ENCODE measurements at places on chromosomes 5 and 9.

GRCh38 chr5:168843277-168844015, 264.3 kb upstream of the PANK3 start:
- no peak for DNase-seq

GRCh38 chr5:179783128-179783527, 10.7 kb upstream of the LTC4S start:
- no peak for DNase-seq

- no peak for DNase-seq
Observed at GRCh38 chr5:181120306-181120705, 10.7 kb downstream of the OR2V1 start.

- DNase-seq = no peak
Observed at GRCh38 chr5:13932561-13932960, 11.9 kb downstream of the DNAH5 start.

DNA sequence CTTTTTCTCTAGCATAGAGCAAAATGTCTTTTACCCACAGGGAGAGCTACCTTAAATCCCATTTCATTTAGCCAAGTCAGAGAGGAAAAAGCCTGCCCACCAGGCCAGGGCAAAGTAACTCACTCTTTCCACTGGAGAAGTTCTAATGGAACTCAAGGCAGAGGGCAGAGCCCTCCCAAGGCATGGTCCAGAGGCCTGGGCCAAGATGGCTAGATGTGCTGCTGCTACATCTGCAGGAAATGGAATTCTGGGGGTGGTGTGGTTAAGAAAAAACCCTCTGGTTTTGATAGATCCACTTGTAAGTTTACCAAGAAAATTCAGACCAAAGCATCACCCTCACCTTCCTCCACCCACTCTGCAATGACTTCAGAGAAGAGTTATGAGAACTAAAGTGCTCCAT, 37.3 kb downstream of the CSF2 start:
- no peak for DNase-seq

GRCh38 chr5:89282554-89283510, 399.8 kb upstream of the MEF2C start:
- no peak for DNase-seq

- no peak for DNase-seq
Observed at GRCh38 chr5:149133795-149134777, 7.2 kb upstream of the ABLIM3 start.

- peak; percentile 26 for DNase-seq
Observed at GRCh38 chr5:139642213-139642612, 5.9 kb upstream of the CXXC5 start.

- DNase-seq = no peak
Observed at GRCh38 chr9:126117158-126117425, 209.5 kb upstream of the MVB12B start.

DNA sequence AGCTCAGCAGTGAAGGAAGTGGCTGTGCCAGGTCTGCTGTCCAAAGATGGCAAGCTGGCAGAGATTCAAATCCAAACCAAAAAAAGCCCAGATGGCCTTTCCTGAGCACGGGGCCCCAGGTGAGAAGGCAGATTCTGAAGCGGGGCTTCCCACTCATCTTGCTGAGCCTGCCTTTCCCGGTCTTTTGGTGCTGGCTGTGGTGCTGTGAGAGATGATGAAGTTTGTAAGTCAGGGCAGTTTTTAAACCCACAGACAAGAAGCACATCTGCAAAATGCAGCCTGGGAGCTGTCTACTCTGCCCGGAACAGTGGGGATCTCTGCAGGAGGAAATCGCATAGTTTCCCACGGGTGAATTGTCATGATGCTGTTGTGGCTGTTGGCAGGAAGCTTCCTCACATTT, 85.0 kb upstream of the IRX4 start:
- DNase-seq = peak; percentile 23

- no peak for DNase-seq
Observed at GRCh38 chr5:168801567-168801966, 222.4 kb upstream of the PANK3 start.

DNA sequence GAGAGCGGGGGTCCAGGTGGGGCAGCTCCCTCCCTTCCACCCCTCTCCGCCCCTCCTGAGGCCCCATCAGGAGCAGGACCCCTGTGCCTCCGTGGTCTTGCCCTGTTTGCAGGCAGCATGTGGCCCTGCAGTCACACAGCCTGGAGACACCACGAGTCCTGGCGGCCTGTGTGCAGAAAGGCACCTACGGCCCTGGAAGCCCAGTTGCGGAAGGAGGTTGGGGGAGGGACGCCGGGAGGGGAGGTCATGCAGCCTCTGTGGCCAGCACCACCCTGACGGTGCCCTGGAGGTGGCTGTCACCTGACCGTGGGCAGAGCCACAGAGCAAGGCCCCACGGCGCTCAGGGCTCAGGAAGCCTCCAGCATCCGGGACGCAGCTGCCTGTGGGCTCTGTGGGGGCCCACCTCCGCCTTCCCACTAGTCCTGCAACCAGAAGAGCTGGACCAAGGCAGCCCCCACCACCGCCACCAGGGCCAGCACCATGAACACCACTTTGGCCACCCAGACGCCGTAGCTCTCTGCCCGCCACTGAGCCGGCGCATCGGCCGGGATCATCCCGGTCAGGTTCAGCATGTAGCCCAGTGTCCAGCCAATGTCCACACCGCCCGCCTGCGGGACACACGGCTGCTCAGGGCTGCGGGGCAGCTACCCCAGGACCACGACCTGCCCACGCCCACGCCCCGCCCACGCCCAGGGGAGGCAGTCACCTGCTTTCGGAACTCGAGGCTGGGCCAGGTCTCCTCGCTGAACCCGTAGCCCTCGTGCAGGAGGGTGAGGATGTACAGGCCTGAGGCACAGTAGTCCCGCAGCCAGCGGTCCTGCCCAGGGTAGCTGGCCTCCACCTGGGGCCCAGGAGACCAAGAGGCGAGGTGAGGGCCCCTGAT, 6.4 kb downstream of the ENTPD8 start:
- DNase-seq = no peak

GRCh38 chr5:92769978-92770377, 811.0 kb downstream of the NR2F1-AS1 start:
- no peak for DNase-seq

DNA sequence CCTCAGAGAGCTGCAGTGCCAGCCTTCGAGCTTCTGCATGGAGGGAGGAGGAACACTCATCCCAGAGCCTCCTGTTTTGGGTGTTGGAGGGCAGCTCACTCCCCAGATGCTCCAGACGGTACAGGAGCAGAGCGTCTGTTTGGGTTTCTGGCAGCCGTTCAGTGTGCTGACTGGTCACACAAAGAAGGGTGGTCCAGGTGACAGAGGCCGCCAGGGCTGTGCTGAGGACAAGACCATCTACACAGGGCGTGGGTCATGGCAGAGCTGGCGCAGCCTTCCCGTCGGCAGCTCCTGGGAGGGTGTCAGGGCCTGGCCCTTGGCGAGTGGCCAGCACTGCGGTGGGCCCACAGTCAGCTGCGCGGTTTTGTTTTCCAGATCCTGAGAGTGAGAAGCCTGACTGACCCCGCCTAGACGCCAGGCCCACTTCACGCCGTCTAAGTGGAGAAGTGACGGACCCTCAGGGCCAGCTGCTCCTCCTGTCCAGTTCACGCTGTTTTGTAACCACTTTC, 131.4 kb upstream of the FAM120A start:
- peak; percentile 34 for DNase-seq

DNA sequence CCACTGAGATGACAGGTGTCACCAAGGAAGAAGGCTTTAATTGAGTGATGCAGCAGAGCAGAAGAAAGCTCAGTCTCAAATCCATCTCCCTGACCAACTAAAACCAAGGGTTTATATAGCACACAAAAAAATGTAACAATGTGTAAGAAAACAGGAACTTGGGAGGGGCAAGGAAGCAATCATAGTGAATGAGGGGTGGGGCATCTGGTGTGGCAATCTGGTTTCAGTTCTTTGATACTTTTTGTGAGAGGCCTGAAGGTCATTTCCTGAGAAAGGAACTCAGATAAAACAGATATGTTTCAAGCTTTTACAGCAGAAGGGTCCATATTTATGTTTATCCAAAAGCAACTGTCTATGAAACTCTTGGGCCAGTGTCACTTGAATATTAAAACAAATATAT, 19.7 kb downstream of the CD180 start:
- DNase-seq = no peak

DNA sequence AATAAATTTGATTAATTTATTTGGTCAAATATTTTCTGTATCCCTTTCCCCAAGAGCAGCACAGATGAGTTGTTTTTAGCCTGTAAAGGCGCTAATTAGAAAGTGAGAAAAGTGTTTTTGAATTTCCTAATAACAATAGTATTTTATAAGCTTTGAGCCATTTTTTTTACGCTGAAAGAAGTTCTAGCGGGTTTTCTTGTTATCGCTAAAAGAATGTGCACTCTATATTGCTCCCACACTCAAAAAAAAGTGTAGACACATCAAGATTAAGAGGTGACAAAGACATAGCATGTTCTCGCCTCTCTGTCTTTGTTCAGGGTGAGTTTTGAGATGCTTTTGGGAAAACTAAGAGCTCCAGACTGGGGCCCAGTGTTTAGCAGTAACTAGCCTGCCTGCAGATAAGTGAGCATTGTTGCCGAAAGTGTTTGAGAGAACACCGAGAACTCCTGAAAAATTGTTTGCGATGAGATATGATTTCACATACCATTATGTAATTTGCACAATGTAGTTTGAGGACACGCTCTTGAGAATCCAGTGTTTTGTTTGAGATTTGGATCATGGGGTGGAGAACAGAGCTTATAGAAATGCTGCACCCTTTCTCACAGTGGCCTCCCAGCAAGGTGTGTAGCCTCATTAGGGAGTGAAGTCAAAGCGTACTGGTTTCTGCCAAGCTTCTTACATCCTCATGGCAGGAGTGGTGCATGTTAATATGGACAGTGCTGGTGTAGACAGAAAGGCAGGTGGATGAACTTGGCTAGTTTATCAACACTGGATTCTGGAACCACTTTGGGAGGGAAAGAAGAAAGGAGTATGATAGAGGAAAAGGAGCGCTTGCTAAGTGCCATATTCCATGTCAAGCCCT, 1.5 kb downstream of the F2R start:
- DNase-seq = no peak

- no peak for DNase-seq
Observed at GRCh38 chr5:148343046-148343407, 7.7 kb downstream of the SPINK9 start.

GRCh38 chr5:105740242-105740641, 1930.5 kb downstream of the EFNA5 start:
- DNase-seq = no peak

DNA sequence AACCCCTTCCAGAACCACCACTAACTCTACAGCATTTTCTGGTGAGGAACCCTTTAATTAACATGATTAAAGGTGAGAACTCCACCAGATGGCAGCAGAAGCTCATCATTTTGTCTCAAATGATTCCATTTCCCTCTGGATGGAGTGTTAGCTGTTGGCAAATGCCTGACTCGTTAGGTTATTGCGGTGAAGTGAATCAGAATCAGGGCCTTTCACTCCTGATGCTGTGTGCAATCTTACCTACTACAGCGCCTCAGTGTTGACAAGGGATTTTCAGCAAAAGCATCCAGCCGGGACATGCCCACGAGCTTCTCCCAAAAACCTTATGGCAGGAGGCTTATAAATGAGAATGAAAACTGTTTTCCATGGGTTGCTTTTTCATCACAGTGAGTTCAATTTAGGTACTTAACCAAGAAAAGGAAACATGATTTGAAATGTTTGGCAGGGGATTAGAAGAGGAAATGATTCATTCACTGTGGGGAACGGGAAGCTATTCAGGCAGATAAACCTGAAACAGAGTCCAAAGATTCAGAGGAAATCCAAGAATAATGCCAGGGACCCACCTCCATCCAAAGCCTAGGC, 48.0 kb upstream of the CAST start:
- peak; percentile 53 for DNase-seq

DNA sequence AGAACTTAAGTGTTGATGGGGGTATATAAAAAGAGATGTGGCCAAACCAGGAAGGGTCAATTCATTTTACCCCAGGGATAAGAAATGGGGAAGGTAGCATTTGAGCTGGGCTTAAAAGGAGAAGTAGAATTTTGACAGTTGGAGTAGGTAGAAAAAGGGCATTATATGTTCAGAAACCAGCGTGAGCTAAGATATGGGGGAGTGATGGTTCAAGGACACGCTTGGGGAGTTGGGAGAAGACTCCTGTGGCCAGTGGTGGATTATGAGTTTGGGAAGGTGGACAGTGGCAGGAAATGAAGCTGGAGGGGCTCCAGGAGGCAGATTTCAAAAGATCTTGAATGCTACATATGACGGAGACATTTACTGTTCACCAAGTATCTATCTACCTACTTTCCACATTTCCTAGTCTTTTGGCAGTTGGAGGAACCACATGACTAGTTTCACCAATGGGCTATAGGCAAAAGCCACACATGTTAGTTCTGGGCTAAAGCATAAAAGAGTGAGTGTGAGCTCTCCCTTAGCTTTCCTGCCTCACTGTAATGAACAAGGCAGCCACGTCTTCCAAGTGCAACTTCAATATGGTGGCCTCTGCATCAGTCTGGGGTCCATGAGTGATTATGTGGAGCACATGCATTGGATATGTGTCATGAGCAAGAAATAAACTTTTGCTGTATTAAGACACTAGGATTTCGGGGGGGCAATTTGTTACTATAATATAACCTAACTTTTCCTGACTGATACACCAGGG, 15.7 kb upstream of the GSN start:
- DNase-seq = no peak

DNA sequence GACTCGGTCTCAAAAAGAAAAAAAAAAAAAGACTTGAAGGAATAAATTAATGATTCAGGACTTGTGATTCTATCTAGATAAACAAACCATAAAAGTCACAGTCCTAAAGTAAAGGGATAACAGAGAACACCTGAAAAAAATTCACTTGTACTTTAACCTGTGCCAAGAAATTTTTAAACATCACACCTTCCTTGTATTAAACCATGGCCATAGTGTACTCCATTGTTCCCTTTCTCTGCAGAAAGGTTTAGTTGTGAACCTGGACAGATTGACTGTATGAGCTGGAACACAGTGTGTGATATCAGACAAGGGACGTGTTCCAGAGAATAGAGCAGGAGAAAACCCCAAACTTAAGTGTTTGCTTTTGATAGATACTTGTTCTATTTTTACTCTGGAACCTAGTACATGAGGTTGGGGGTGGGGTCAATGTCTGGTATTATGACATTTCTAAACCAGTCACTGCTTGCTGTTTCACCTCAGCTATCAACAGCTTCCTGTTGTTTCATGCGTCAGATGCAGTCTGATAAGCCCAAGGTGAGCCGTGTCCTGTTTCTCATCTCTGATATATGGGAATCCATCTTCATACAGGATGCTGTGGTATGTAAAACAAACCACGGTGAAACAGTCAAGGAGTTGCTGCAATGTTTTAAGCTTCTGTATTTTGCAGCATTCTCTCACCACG, 62.5 kb upstream of the ITGA1 start:
- no peak for DNase-seq

- DNase-seq = no peak
Observed at GRCh38 chr5:115511632-115512031, 32.9 kb downstream of the FEM1C start.

DNA sequence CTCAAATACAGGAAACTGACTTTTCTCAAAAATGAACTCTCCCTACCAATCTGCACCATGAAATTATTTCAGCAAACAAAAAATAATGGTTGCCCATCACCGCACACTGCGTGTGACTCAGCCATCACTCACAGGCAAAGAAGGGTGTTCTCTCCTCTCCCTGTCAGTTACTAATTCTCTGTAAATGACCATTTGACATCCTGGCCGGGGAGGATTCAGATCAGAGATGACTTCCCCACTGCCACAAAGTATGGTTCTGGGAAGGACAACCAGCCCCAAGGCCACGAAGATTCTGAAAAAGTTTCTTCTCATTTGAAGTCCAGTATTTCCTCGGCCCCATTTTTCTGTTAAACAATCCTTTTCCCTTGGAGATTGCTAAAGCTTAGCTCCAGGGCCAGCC, 199.4 kb downstream of the AUH start:
- no peak for DNase-seq

GRCh38 chr5:63805151-63805550, 157.1 kb downstream of the HTR1A start:
- no peak for DNase-seq
